NCI-H526 treated with DMSO at 0.1 percent for 48 hours (cell line): ENCODE measurements at places on chromosomes 5 and 9.
A peak's percentile ranks its signal among the peaks of the same experiment; 100 is the strongest.

- no peak for DNase-seq
Observed at GRCh38 chr9:128987805-128988204, 40.3 kb downstream of the NUP188 start.

DNA sequence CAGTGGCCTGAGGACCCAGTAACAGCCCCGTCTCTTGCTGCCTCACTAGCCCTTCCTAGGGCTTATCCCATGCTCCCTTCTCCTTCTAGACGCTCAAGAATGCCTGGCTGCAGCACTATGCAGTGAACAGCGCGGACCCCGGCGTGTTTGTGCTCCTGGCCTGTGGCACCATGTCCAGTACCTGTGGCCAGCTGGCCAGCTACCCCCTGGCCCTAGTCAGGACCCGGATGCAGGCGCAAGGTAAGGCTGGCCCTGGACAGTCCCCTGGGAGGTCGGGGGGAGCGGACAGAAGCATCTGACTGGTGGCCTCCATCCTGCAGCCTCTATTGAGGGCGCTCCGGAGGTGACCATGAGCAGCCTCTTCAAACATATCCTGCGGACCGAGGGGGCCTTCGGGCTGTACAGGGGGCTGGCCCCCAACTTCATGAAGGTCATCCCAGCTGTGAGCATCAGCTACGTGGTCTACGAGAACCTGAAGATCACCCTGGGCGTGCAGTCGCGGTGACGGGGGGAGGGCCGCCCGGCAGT lies 20.5 kb downstream of the PTGES2 start:
- DNase-seq, result no peak

GRCh38 chr9:92115071-92115858 lies at the start of gene SPTLC1:
TSS of gene SPTLC1 (minus strand) at chr9:92115413. CDS start at chr9:92115370, 43 bp downstream.
- peak; percentile 85 for DNase-seq

DNA sequence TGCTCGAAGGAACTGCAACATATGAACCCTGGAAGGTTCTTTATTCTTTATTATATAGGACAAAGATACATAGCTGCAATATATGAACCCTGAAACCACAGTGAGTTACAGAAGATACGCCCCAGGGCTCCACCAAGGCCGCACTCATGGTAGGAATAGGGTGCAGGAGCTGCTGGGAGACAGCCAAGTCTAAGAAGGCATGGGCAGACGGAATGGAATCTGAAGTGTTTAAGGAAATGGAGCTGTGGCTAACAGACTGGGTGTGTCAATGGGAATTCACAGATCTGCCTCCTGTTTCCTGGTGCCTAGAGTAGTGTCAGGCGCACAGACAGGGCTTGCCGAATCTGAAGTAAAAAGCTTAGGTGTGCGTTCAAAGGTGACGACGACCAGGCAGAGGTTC lies 286.4 kb downstream of the DENND1A start:
- DNase-seq, result no peak

GRCh38 chr9:95425910-95426551 lies 90.7 kb downstream of the PTCH1 start:
- no peak for DNase-seq

GRCh38 chr9:133733421-133733795 lies 4.7 kb downstream of the SARDH start:
- DNase-seq, result no peak

GRCh38 chr9:35859990-35860339 lies 10.2 kb downstream of the OR13J1 start:
- DNase-seq, result no peak

- no peak for DNase-seq
Observed at GRCh38 chr9:129582855-129583254, 38.0 kb downstream of the C9orf50 start.

DNA sequence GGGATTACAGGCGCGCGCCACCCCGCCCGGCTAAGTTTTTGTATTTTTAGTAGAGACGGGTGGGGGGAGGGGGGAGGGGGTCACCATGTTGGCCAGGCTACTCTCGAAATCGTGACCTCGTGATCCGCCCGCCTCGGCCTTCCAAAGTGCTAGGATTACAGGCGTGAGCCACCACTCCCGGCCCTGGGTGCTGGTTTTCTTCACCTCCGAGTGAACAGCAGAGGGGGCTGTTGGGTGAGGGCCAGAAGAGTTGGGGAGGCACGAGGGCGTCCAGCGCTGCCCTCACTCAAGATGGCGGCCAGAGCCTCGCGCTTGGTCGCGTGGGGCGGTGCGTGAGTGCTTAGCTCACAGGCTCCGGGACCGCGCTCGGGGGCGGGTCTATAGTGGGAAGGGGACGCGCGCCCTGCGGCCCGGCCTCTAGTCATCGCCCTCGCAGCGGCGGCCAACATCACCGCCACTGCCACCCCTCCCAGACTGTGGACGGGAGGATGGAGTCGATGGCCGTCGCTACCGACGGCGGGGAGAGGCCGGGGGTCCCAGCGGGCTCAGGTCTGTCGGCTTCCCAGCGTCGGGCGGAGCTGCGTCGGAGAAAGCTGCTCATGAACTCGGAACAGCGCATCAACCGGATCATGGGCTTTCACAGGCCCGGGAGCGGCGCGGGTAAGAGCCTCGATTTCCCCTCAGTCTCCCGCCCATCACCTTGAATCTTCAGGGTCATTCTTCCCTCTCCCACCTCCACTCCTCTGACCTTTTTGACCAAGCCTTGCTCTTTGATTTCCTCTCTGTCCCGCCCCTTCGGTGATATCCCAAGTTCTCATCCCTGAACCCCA lies at the start of gene CAMLG:
Gene CAMLG (plus strand): TSS at position 416 of the 830 bp plus-strand sequence. CDS start 73 bp downstream, at position 489.
- peak; percentile 87 for DNase-seq

DNA sequence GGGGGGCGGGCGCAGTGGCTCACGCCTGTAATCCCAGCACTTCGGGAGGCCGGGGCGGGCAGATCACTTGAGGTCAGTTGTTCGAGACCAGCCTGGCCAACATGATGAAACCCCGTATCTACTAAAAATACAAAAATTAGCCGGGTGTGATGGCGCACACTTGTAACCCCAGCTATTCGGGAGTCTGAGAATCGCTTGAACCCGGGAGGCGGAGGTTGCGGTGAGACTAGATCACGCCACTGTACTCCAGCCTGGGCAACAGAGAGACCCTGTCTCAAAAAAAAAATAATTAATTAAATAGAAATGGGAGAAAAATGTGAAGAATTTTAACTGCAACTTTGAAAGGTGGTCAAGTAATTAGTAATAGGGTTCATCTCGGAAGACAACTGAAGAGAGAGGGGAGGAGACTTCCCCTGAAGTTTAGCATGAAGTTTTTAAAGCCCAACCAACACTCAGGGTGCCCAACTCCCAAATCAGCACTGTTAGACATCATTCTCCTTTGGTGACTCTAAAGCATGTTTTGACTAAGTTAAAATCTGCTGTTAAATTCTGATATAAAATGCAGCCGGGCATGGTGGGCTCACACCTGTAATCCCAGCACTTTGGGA lies 1.4 kb upstream of the CSNK1A1 start:
- DNase-seq, result no peak

GRCh38 chr5:108650997-108651396 lies 96.7 kb upstream of the FER start:
- no peak for DNase-seq

DNA sequence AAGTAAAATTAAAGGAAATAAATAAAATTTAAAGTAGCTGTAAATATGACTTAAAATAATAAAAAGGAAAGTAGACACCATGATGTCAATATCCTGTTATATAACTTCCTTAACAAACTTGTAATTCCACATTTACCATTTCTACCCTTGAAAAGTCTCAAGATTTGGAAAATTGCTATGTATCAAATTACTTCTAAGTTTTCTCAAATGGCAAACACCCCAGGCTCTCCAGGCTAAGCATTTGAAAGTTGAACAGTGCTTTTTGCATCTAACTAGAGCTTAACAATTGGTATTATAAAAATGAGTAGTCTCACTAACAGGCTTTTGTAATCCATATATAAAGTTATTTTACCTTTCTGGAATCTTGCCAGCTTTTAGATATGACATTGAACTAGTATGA lies 41.5 kb upstream of the MACIR start:
- DNase-seq, result no peak

GRCh38 chr9:16348531-16348930 lies 521.9 kb downstream of the BNC2 start:
- DNase-seq, result no peak

- peak; percentile 3 for DNase-seq
Observed at GRCh38 chr9:76403352-76403751, 9.1 kb upstream of the RFK start.

- no peak for DNase-seq
Observed at GRCh38 chr9:36659500-36659899, 86.8 kb downstream of the MELK start.

GRCh38 chr9:96513622-96514021 lies 63.7 kb downstream of the HABP4 start:
- DNase-seq, result no peak

DNA sequence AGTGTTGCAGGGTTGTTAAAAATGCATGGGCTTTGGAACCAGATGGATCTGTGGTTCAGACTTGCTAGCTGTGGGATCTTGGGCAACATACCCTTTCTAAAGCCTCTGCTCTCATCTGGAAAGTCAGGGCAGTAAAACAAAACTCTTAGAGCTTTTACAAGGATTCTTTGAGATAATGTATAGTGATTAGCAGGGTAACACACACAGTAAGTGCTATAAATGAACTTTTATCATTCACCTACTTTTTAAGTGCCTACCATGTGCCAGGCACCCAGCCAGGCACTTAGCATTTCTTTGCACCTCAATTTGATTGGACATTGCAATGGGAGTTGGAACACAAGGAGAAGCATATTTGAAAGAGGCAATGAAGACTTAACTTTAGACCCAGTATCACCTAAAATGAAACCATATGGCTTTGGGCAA lies 208.6 kb upstream of the PAPPA start:
- no peak for DNase-seq

DNA sequence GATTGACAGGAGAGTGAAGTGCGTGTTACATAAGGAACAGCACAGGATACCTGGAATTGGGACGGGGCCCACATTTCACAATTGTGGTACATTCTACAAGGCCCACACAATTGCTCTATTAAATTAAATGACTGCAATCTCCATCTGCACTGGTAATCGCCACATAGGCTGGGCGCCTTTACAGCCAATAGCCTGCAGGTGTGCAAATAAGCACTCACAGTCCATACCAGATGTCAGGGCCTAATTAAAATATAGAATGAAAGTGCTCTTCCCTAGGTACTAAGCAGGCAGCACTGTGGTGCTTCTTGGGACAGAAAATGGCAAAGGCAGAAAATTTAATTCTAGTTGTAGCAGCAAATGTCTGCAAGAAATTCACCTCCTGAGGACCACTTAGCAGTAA lies 82.7 kb downstream of the ATP10B start:
- DNase-seq, result no peak

GRCh38 chr9:23814243-23814642 lies 11.8 kb downstream of the ELAVL2 start:
- DNase-seq, result no peak

DNA sequence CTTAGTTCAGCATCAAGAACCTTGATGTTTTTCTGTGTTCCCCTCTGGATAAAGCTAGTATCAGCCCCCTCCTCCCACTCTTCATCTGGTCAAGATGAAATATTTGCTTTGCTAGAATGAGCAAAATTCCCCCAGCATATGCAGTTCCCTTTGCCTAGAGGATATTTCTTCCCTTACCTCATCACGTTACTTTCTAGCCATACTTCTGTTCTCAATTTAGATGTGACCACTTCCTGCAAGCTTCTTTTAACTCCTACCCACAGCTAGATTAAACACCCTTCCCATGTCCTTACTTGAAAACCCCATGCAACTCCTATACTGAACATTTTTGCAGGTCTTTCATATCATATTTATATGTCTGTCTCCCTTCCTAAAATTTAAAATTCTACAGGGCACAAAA lies 178.9 kb upstream of the TUSC1 start:
- DNase-seq, result no peak

GRCh38 chr9:96495341-96495740 lies 45.4 kb downstream of the HABP4 start:
- DNase-seq, result no peak

DNA sequence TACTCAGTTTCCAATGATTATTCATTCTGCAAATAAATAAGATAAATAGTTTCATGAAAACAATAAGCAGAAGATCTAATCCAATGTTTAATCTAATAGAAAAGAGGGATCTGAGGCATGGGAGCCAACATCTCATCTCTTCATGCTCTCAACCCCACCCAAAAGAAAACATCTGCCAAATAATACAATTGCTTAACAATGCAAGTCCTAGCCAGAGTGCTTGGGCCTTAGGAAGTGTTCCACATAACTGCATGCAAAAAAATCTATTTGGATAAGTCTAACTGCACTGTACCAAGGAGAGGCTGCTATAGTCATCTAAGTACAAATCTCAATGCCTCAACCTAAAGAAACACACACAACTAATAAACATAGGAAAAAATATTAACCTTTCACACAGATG lies 606.0 kb downstream of the CDH9 start:
- no peak for DNase-seq

GRCh38 chr5:170751631-170752030 lies 31.9 kb upstream of the GABRP start:
- no peak for DNase-seq

GRCh38 chr5:65620021-65620420 lies 4.1 kb downstream of the TRIM23 start:
- no peak for DNase-seq

- DNase-seq, result peak; percentile 71
Observed at GRCh38 chr5:1140171-1140817, 28.4 kb upstream of the SLC12A7 start.

DNA sequence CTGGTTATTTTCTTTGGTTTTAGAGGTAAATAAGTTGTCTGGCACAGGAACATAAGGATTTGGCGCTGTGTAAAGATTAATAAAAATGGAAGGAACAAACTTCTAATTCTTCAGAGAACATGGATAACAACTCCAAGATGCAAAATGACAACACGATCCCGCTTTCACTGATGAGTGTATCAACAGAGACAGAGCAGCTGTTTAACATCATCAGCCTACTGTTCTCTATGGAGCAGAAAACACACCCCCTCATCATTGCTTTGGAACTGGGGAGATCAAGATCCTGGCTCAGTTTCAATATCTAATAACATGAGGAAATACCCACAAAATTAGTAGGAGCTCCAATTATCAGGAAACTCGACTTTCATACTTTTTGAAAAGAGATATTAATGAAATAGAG lies 8.3 kb upstream of the GAS1 start:
- DNase-seq, result no peak

DNA sequence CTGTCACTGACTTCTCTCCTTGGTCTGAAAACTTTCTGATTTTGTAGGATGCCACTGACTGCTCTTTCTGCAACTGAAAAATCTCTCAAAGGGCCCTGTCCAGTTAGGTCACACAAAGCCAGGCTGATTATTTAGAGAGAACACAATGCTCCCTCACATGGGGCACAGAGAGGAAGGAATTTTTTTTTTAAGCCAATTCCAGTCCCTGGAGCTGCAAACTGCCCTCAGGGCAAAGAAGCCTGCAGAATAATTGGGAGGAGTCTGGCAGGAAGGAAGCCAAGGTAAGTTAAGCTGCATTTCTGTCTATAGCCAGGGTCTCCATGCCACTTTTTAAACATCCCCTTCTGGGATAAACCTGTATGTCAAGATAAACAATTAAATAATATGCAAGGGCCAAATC lies 305.5 kb downstream of the ZSWIM6 start:
- no peak for DNase-seq
